Airway epithelial cell (primary cell): ENCODE measurements at places on chromosomes 2 and 18. TPM values are rescaled to one million over a fixed set of nuclear protein-coding genes. Genes with fewer than 3 reads are reported as not detected.

Gene TMEM17
- 2.3 and 2.6 TPM in 2 replicates for total RNA-seq

Gene ATP9B
- 6.3 and 10.6 TPM in 2 replicates for total RNA-seq

Gene LOXHD1
- not detected in 2 replicates for total RNA-seq

Gene UGT1A3
- 0.35 TPM in 1 of 2 replicates, not detected in the other for total RNA-seq

Gene GMCL1
- total RNA-seq = 6.2 and 11.0 TPM in 2 replicates

Gene IL1RL2
- 0.63 and 1.3 TPM in 2 replicates for total RNA-seq

Gene FSIP2
- 0.56 and 0.85 TPM in 2 replicates for total RNA-seq

Gene CXCR1
- not detected in 2 replicates for total RNA-seq

Gene TMEM247
- not detected in 2 replicates for total RNA-seq

Gene SETBP1
- total RNA-seq = 4.0 and 5.3 TPM in 2 replicates

Gene TFPI
- total RNA-seq = 3.1 and 4.4 TPM in 2 replicates

Gene SMAD4
- 39.2 and 39.6 TPM in 2 replicates for total RNA-seq

Gene MORN2
- total RNA-seq = 11.8 and 17.9 TPM in 2 replicates

Gene TMEM163
- total RNA-seq = not detected in 2 replicates

Gene MYO7B
- not detected in 2 replicates for total RNA-seq

Gene C2orf78
- not detected in 2 replicates for total RNA-seq

Gene RAB6C
- not detected in 2 replicates for total RNA-seq
